Activated naive CD4-positive, alpha-beta T cell treated with Interleukin-2 at 50 U/mL for 16 hours (primary cell): ENCODE measurements at places on chromosomes 2 and 18.

GRCh38 chr18:10142496-10143160 is 228.8 kb downstream of the VAPA start:
- no peak for DNase-seq

DNA sequence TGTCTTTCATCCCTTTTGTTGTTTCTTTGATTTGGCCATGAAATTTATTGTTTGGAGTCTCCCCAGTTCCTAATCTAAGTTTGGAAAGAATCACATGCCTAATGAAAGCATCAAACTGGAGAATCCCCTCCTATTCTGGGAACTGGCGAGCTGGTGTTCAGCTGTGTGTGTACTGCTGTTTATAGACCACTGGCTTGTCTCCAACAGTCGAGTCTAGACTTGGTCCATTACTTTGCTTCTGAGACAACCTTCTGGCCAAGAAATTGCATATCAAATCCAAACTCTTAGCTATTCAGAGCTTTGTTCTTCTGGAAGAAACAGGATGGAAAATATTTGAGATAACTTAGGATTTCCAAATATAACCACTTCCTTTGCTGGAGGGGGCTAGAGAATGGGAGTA is 111.5 kb upstream of the THSD7B start:
- no peak for DNase-seq

DNA sequence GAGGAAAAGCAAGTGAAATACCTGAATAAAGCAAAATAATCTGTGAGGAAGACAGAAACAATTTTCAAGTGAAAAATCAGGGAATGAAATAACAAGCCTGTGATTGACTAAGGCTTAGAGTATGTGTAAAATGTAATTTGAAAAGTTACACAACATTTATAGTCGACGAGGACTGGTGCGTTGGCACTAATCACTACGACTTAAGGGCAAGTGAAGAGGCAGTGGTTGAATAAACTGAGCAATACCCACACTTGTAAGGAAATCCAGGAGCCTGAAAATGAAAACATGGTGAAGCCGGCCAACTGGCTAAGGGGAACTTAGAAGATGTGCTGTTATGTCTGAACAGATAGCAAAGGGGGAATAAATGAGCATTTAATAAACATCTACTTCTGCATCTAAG is 13.4 kb downstream of the DOK1 start:
- no peak for DNase-seq

DNA sequence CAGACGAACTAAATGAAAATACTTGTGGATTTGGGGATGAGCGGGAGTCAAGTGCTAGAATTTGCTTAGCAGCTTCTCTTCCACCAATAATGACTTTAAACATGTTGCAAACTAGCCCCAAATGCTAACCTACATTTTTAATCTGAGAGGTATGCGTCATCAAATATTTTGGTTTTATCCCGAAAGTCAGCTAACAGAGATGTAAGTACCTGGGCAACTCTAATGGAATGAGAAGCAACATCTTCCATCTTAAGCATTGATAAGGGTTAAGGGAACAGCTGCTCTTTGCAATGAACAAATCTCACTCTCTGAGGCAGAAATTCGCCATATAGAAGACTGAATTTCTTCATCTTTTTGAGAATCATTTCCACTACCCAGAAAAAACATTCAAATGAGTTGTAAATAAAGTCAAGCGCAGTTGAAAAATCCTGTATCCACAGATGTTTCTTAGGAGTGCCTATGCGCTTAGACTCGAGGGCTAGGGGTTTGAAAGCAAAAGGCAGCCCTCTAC is 926 bp upstream of the YPEL5 start:
- DNase-seq: no peak

GRCh38 chr2:202339071-202339870 is 36.9 kb upstream of the BMPR2 start:
- DNase-seq: no peak

- DNase-seq: no peak
Measured at GRCh38 chr2:173458991-173459780, 104.5 kb downstream of the CDCA7 start.

DNA sequence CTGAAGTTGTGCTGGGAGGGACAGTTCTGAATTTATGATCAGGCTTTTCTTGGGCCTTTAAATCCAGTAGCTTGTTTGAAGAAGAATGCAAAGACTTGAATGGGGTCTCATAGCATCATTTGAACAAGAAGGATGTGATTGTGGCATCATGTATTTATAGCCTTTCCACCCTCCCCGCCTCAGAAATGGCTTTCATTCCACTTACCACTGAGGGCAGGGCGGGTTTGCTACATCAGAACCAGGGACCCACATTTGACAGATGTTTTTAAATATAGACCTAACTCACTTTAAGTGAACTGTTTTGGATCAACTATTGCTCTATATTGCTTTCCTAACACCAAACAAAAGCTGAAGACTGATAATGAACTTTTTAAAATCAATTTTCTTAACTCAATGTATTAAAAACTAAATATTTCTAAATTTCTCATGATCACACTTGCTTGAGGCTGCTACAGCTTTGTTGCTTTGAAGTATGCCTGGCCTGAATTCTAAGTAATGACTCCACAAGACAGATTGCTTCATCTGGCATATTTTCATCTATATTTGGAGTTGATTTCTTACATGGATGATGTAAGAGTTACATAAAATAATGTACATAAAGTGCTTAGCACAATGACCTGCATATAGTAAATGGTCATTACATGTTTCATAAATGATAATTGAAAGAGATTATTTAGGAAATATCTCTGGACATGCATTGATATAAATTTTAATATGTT is 1552.9 kb upstream of the SLC39A10 start:
- no peak for DNase-seq

- no peak for DNase-seq
Measured at GRCh38 chr2:213923543-213923942, 487.3 kb upstream of the VWC2L start.

GRCh38 chr2:191824398-191824797 is 22.5 kb downstream of the CAVIN2 start:
- DNase-seq: no peak

GRCh38 chr2:146820672-146821071 is 1024.2 kb upstream of the ACVR2A start:
- DNase-seq: no peak

- no peak for DNase-seq
Measured at GRCh38 chr2:19900931-19901441, 797 bp downstream of the TTC32 start.

GRCh38 chr2:211093743-211094303 is 537.4 kb downstream of the CPS1 start:
- DNase-seq: no peak

- no peak for DNase-seq
Measured at GRCh38 chr2:487186-488079, 189.8 kb downstream of the TMEM18 start.

GRCh38 chr2:69514406-69514805 is 77.2 kb upstream of the NFU1 start:
- DNase-seq: no peak

DNA sequence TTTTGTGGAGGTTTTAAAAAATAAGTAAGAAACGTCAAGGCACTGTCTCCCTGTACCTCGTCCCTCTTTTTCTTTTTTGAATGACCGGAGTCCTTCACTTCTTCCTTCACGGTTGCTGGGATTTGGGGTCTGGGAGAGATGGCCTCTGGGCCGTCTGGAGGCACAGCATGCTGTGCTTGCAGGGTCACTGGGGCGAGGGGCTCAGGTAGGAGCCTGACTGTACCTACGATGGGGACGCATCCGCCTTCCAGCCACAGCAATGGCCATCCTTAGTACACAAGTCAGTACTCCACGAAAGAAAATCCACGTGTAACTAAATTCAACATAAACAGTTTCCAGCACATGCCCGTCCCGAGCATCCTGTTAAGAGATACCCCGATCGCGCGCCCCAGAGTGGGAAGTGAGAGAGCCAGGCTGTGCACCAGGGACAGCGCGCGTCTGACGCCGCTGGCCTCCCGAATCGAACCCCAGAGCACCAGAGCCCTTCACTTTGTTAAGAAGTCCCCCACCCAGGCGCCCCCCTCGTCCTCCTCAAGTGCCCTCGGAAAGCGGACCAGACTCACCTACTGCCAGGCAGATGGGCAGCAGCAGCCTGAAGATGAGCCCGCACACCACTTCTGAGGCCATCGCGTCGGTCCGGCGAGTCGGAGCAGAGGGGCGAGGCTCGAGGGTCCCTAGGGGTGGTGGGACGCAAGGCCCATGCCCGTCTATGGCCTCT is 1.2 kb downstream of the PIEZO2 start:
- no peak for DNase-seq
